Esophagus squamous epithelium (tissue), 5 donors: ENCODE measurements at places on chromosomes 2 and 18. TPM values are rescaled to one million over a fixed set of nuclear protein-coding genes. Genes with fewer than 3 reads are reported as not detected.

- no peak for DNase-seq
Measured at GRCh38 chr2:37713258-37713700, 41.8 kb upstream of the CDC42EP3 start.

DNA sequence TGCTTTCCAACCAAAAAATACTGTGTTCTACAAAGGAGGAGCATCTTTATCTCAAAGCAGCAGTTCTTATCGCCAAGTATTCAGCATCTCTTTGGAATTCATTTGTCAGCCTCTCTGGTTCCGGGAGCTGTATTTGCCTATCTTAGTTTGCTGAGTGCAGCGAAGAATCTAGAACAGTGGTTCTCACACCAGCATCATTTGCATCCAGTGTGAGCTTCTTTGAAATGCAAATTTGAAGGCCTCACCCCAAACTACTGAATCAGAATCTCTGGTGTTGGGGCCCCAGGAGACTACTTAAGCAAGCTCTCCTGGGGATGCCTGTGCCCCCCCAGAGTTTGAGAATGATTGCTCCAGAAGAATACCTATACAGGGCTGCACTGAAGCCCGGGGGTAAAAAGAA is 1.5 kb upstream of the PTPN2 start:
- no peak for DNase-seq

- no peak for DNase-seq
Measured at GRCh38 chr2:196598412-196598811, 41.1 kb upstream of the CCDC150 start.

DNA sequence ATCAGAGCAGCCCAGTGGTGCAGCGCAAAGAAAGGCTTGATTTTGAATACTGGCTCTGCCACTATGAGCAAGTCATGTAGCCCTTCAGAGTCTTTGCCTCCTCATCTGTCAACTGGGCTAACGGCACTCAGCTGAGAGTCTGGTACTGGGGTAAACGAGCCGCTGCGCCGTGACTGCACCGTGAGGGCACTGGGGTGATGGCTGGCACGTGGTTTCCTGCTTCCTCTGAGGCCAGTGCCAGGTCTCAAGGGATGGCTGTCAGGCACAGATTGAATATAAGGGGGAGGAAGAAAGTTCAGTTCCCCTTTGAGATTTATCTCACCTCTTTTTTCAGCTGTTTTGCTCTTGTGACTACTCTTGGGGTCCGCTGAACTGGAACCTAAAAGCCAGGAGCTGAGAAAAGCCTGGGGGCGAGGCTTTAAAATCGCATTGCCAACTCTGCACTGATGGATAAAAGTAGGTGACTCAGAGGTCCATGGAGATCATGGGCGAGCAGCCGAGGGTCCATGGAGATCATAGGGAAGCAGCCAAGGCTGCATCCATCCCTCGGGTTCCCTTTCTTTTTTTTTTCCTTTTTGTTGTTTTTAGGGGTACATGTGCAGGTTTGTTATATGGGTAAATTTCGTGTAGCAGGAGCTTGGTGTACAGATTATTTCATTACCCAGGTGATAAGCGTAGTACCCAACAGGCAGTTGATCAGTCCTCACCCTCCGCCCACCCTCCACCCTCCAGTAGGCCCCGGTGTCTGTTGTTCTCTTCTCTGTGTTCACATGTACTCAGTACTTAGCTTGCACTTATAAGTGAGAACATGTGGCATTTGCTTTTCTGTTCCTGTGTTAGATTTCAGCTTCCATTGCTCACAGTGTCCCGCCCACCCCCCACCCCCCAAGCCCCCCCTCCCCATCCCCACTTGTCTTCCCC is 114.3 kb downstream of the SPP2 start:
- DNase-seq = no peak

- no peak for DNase-seq
Measured at GRCh38 chr2:186995092-186995491, 146.1 kb upstream of the ZSWIM2 start.

UGT1A8 gene
- 1.3 TPM for total RNA-seq
